ENCODE measurements at places on chromosomes 12 and 14.

- H3K27ac ChIP-seq, result no peak overlapping the region
- no peak for DNase-seq
- no peaks in the 10 kb centered on the region for H3K36me3 ChIP-seq
- H3K4me1 ChIP-seq, result peaks cover 7% of the 10 kb centered on the region
Observed at GRCh38 chr12:13204428-13204827, 7.9 kb downstream of the EMP1 start.

DNA sequence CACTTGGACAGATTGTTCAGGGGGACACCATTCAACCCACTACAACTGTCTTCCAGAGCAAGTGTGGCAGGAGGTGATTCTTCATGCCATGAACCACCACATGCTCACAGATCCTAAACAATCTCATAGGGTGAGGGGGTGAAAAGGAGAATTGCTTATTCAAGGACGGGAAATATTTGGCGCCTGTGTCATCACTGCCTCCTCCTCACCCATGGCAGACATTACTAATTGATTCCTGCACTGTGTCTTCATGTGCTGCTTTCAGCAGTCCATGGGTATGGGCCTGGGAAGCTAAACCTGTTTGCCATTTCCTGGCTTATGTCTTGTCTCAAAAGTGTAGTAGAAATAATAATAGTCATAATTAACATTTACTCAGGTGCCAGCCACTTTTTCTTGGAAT is 31.3 kb downstream of the MMAB start:
- no peaks in the 10 kb centered on the region for H3K36me3 ChIP-seq
- DNase-seq, result no peak
- no peak overlapping the region for H3K4me3 ChIP-seq
- H3K27ac ChIP-seq, result no peak overlapping the region
- no peaks in the 10 kb centered on the region for H3K4me1 ChIP-seq
- H3K27me3 ChIP-seq, result peaks cover 2% of the 10 kb centered on the region

GRCh38 chr12:31524791-31525495 is 66.0 kb downstream of the DENND5B start:
- no peak for DNase-seq
- H3K36me3 ChIP-seq, result no peaks in the 10 kb centered on the region
- H3K27me3 ChIP-seq, result no peaks in the 10 kb centered on the region
- H3K4me1 ChIP-seq, result no peaks in the 10 kb centered on the region
- no peak overlapping the region for H3K27ac ChIP-seq

DNA sequence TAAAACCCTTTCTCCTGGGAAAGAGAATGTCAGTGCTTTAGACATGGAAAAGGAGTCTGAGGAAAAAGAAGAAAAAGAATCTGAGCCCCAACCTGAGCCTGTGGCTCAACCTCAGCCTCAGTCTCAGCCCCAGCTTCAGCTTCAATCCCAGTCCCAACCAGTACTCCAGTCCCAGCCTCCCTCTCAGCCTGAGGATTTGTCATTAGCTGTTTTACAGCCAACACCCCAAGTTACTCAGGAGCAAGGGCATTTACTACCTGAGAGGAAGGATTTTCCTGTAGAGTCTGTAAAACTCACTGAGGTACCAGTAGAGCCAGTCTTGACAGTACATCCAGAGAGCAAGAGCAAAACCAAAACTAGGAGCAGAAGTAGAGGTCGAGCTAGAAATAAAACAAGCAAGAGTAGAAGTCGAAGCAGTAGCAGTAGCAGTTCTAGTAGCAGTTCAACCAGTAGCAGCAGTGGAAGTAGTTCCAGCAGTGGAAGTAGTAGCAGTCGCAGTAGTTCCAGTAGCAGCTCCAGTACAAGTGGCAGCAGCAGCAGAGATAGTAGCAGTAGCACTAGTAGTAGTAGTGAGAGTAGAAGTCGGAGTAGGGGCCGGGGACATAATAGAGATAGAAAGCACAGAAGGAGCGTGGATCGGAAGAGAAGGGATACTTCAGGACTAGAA is 6.1 kb downstream of the PNN start:
- no peak for DNase-seq
- no peaks in the 10 kb centered on the region for H3K27me3 ChIP-seq
- peaks cover 4% of the 10 kb centered on the region for H3K4me1 ChIP-seq

DNA sequence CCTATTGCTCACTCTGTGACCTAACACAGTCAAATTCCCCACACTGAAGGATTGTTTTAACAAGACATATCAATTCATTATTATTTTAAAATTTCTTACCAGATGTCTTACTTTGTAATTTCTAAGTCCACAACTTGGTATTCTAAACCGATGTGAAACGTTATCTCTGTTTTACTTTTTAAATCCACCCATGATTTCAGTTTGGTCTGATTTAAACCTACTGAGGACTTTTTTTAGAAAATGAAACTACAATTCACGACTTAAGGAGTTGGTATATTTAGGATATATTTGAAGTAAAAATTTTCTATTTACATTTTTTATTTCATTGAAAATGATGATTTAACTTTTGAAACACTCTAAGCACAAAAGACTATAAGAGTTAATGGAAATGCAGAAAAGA is 35.1 kb upstream of the GRIP1 start:
- H3K27me3 ChIP-seq, result no peaks in the 10 kb centered on the region
- H3K36me3 ChIP-seq, result no peaks in the 10 kb centered on the region
- H3K27ac ChIP-seq, result no peak overlapping the region
- peaks cover 7% of the 10 kb centered on the region for H3K4me1 ChIP-seq
- H3K4me3 ChIP-seq, result no peak overlapping the region
